ENCODE measurements at places on chromosomes 2 and 18. TPM values are rescaled to one million over a fixed set of nuclear protein-coding genes. Genes with fewer than 3 reads are reported as not detected.

MALL gene
- total RNA-seq: 3.8 TPM

MROH2A gene
- 0.10 TPM for total RNA-seq

SCN1A gene
- not detected for total RNA-seq

CGREF1 gene
- 5.2 TPM for total RNA-seq

LCLAT1 gene
- 20.3 TPM for total RNA-seq

Data from RPMI7951 (cell line).